GM19239 (cell line): ENCODE measurements at places on chromosomes 3 and 15.

DNA sequence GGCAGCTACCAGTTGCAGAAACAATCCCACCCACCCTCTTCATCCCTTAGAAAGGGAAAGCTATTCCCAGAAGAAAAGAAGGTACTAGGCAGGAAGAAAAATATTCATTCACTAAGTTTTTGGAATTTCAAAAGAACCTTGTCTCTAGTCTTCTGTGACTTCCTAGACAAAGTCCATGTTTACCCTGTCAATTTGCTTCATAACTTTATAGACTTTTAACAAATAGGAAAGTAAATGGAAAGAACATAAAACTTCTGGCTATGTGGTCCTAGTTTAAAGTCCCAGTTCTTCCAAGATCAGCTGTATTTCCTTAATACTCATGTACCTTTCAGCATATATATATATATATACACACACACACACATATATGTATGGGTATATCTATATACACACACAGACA, 143.7 kb upstream of the SNTN start:
- DNase-seq: no peak

GRCh38 chr15:76185716-76186115, 125.6 kb downstream of the ETFA start:
- peak; percentile 37 for DNase-seq

DNA sequence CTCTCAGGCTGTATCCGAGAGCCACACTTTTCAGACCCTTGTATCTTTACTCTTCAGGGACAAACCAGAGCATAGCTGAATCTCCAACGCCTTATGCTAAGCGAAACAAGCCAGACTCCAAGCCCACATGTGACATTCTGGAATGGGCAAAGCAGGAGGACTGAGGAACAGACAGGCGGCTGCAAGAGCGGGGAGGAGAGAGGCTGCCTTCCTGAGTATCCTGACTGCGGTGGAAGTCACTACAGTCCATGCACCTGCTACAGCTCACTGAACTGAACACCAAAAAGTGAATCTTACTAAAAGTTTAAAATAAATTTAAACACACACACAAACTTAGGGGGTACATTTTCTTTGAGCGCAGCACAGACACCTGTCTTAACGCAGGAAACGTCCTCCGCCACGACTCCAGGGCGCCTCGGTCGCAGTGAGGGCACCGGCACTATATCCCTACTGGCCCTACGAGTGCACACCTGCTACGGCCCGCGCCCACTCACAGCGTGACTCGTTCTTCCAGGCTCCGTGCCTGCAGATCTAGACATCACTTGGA, 1.4 kb downstream of the CYFIP1 start:
- no peak for DNase-seq

DNA sequence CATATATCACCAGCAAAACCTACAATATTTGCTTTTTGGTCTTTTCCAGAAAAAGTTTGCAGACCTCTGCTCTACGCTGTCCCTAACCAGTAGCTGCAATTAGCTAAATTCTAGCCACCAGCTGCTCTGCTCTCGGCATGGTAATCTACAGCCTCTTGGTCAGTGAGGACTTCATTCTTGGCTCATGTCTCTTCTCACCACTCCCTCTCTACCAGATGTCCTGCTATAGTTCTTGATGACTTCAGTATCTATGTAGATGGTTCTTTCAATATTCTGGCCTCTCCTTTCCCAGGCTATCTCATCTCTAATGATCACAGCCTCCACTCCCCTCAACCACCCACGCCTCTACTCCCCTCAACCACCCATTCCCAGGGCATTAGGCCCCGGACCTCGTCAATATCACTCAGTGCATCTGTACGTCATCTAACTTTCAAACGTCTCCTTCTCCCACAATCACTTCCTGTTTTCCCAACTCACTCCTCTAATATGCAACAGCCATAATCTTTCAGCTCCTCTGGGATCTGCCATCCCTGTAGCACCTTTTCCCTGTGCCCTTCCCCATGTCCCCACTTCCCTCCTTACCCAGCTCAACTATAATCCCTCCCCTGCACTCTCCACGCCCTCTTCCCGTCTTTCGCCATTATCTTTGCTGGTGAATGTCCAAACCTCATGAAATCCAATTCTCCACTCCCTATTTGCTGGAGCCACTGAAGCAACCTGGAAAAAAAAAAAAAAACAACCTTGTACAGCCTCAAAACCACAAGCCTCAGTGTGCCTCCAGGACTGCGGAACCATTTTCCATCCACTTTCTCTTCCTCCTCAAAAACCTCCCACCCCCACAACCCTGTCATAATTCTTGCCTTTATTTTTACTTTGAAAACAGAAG, 429.4 kb upstream of the PROK2 start:
- no peak for DNase-seq
